ENCODE measurements at places on chromosomes 3 and 15.

DNA sequence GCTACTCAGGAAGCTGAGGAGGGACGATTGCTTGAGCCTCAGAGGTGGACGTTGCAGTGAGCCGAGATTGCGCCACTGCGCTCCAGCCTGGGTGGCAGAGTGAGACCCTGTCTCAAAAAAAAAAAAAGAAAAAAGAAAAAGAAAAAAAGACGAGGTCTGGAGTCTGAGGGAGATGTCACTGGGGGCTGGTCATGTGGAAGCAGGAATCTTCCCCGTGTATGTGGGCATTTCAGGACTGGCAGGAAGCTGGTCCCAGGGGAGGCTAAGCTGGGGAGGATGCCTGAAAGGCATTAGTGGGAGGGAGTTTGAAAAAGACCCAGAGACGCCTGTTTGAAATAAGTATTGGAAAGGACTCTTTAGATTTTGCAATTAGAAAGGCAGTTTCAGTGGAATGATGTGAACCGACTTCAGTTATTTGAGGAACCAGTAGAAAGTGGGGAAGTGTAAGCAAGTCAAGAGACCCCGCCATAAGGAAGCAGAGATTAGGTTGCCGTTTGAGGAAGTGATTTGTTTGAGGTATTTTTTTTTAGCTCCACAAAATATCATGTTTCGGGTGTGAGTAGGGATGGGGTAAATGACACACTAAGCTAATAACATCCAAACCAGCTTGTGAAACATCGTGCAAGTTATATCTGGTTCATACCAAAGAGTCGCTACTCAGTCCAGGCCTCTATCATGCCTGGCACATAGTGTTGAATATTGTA is 55.5 kb downstream of the ST6GAL1 start:
- DNase-seq, result no peak

- no peak for DNase-seq
Measured at GRCh38 chr15:68022061-68022460, 32.1 kb upstream of the PIAS1 start.

DNA sequence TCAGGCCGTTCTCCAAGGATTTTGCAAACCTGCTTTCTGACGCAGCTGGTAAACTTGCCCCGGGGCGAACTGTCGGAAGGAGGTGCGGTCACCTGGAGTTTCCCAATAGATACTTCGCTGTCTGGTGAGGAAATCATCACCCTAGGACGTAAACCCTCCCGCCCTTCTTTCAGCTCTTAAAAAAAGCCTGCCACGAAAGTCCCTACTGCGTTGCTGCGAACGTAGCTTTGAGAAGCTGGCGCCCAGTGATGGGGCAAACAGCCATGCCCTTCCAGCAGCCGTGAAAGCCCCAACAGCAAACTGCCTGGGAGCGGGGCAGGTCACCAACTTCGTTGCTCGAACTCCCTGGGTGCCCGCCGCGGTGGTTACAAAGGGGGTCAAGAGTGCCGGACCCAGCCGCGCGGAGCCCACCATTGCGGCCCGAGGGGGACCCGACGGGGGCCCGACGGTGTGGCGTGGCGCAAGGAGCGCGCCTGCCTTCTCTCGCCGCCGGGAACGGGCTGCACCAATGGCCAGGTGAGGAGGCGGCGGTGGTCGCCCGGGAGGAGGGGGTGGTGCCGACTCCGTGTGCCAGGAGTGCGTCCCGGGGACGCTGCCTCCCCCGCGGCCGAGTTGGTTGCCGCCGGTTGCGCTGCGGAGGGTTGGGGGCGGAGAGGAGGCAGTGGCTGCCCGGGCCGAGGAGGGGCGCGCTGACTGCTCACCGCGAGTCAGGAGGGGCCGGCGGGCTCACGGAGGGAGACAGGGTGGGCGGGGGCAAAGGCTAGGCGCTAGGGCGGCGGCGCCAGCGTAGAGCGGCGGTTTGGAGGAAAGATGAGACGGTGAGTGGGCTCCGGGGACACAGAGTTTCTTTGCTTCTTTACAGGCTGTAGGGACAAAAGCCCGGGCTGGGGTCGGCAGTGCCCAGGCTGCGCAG is at the start of gene PHLDB2:
TSS of gene PHLDB2 (plus strand) at position 205 of the 913 bp plus-strand sequence. CDS start 24,813 bp downstream, outside the sequence.
- DNase-seq, result peak; percentile 68

GRCh38 chr15:37112971-37113670 is 12.8 kb upstream of the MEIS2 start:
- no peak for DNase-seq

GRCh38 chr3:85304360-85304964 is 345.7 kb downstream of the CADM2 start:
- no peak for DNase-seq

DNA sequence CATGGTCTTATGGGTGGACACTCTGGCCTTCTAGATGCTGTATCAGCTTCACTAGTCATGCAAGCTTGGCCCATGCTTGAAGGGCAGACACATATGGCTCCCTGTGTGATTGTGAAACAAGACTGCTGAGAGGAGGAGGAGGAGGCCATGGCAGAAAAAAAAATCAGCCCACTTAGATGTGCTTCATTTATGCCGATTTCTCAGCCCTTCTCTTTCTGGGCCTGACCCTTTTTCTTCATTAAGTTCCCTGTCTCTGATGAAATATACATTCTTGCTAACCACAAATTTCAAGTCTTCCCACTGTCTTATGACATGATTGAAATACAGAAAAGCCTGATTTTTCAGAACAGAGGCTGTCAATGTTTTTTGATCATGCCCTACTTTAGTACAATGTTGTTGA is 213.0 kb upstream of the FEZF2 start:
- no peak for DNase-seq

- no peak for DNase-seq
Measured at GRCh38 chr3:126121632-126122031, 37.7 kb upstream of the SLC41A3 start.

- DNase-seq, result no peak
Measured at GRCh38 chr3:187719628-187720336, 17.4 kb upstream of the RTP2 start.

DNA sequence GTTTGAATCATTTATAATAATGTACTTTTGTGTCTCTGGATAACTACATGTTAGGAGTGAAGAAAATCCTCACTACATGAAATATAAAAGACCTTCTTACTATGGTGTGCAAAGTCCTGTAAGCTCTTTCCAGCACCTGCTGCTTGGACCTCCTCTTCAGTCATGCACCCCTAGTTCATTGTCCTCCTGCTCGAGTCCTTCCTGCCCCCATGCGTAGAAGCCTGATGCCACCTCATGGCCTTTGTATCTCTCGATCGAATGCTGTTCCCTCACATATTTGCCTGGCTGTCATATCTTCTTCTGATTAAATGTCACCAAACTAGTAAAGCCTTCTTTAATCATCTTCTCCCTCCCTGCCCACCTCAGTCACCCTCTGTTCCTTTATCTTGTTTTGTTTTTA is 49.9 kb upstream of the SUCLG2 start:
- DNase-seq, result no peak

- DNase-seq, result peak; percentile 18
Measured at GRCh38 chr3:10957976-10958749, 34.4 kb upstream of the SLC6A1 start.

DNA sequence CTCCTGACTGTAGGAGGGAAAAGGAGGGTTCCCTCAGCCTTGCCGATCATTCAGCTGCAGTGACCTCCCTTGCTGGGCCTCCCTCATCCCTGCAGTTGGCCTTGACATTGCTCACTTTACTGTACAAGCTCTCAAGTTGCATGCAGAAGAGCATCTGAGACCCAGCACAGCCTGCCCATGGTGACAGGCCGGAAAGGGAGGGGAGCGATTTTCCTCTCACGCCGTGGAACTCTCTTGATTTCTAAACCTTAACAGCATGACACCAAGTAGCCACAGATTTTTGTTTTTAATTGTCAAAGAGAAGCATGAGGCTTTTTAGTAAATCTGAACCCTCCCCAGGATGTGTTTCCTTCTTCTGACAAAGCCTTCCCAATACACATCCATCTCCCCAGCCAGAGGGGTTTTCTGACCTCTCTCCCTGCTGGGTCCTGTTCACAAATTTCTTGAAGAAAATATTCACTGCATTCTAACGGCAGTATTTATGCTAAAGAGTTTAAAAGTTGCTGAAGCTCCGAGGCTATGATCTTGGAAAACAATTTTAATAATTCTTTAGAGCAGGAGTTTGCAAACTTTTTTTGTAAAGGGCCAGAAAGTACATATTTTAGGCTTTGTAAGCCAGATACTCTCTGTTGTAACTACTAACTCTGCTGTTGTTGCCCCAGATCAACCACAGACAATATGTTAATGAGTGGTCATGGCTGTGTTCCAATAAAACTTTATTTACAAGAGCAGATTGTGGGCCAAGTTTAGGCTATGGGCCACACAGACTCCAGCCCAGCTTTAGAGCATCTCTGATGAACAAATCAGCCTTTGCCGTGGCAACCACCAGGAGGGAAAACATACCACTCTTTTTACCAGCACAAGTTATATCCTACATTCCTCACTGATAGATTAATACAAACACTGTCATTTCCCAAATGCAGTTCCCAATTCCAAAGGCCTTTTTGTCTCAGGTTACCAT is 34.8 kb downstream of the LMCD1 start:
- DNase-seq, result no peak

- no peak for DNase-seq
Measured at GRCh38 chr3:38382506-38383080, 36.0 kb downstream of the XYLB start.

DNA sequence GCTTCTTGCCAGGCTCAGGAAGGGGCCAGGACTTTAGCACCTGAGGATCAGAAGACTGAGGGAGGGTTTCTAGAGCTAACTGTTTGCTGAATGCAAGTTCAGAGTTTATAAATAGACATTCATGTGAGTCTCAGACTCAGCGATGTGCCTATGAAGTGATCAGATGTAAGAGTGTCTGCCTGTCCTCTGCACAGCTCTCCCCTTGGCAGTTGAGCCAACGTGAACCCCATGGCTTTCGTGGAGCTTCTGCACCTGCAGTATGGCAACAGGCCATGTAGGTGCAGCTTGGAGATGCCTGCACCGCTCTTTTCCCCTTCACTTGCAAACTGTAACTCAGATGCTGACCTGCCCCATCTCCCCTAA is 141.9 kb downstream of the CHDH start:
- no peak for DNase-seq

DNA sequence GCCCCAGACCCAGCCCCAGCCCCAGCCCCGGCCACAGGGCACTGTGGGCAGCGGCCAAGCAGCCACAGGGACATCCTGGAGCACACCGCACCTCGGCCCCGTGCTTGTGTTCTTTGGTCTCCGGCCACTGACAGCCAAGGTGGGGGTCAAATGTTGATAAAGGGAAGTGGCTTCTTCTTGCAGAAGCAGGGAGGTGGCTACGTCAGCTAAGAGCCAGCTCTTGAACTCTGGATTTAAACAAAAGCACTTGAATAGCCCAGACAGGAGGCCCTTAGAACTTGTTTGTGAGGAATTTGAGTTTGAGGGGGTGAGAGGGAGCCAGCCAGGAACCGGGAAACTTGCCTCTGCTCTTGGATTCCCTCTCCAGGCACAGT is 135.8 kb upstream of the ABHD17C start:
- no peak for DNase-seq

- DNase-seq, result no peak
Measured at GRCh38 chr3:52181543-52181942, 16.4 kb upstream of the ALAS1 start.

DNA sequence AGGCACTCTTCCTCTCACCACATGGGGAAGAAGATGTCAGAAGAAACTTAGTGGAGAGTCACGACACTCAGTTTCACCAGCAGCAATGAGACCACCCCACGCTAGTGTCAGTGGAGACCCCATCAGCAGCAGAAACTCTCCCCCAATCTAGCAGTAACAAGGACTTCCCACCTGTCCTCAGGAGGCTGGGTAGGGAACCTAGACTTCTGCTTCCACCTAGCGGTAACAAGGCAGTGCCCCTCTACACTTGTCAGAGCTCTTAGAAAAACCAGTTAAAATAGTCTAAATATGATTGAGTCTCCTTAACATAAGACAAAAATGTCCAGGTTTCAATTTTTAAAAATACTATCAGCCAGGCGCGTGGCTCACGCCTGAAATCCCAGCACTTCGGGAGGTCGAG is 57.3 kb downstream of the TRAT1 start:
- DNase-seq, result no peak

- no peak for DNase-seq
Measured at GRCh38 chr15:60737217-60737616, 258.3 kb upstream of the ICE2 start.

GRCh38 chr15:47678040-47678439 is 39.3 kb upstream of the SEMA6D start:
- no peak for DNase-seq

DNA sequence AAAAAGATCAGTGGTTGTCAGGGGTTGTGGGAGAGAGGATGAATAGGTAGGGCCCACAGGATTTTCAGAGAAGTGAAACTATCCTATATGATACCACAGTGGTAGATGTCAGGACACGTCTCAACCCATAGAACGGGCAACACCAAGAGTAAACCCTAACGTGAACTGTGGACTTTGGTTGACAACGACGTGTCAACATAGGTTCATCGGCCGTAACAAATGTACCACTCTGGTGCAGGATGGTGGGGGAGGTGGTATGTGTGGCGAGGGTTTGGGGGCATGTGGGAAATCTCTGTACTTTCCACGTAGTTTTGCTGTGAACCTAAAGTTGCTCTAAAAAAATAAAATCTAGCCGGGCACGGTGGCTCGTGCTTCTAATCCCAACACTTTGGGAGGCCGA is 13.0 kb upstream of the PIGZ start:
- DNase-seq, result no peak

DNA sequence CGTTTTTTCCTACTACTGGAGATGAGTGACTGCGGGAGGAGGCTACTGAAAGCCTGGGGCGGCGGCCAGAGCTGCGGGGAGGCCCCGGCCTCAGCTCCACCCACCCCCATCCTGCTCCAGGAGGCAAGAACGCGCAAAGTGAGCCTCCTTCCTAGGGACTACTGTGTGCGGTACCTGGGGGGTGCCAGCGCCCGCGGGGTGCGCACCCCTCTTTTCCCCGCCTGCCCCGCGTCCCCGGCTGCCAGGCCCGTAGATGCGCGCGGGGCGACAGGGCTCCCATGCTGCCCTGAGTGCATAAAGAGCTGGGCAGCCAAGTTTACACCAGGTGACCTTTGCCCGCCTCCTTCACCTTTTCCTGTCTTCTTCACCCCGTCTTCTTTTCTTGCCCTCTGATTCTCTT is 2.5 kb upstream of the USF3 start:
- DNase-seq, result no peak

GRCh38 chr3:152879130-152879789 is 44.3 kb downstream of the P2RY1 start:
- no peak for DNase-seq

GRCh38 chr3:108328821-108329486 is 32.6 kb downstream of the HHLA2 start:
- DNase-seq, result no peak

GRCh38 chr15:66940368-66940767 is 125.0 kb upstream of the SMAD3 start:
- no peak for DNase-seq

GRCh38 chr15:69660114-69660513 is 207.5 kb downstream of the RPLP1 start:
- no peak for DNase-seq

DNA sequence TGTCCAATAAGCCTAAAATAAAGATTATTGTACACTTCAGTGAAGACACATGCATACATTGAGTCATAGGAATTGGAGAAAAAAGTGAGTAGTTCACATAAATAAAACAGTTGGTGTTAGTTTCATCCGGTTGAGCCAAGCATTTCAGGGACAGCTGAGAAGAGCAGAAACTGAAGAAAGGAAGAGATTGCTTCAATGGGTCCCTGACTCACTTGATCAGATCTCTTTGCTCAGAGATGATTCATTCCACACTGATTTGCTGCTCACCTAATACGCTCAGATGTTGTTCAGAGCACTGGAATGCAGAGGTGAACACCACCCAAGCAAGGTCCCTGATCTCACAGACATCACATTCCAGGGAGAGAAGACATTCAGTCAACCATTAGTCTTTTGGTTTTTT is 93.7 kb downstream of the RAD18 start:
- peak; percentile 82 for DNase-seq

Data from HTR-8/SVneo (cell line).